CD8-positive, alpha-beta T cell (primary cell): ENCODE measurements at places on chromosomes 2 and 18. TPM values are rescaled to one million over a fixed set of nuclear protein-coding genes. Genes with fewer than 3 reads are reported as not detected.

ICOS gene
- total RNA-seq: 50.4 TPM

CTLA4 gene
- 11.5 TPM for total RNA-seq

ARL5A gene
- total RNA-seq: 24.1 TPM

FN1 gene
- total RNA-seq: not detected

COL4A3 gene
- 0.47 TPM for total RNA-seq

FHOD3 gene
- not detected for total RNA-seq

RIT2 gene
- not detected for total RNA-seq

VWC2L gene
- not detected for total RNA-seq

APOB gene
- not detected for total RNA-seq

RAPGEF4 gene
- total RNA-seq: 1.4 TPM

WNT10A gene
- 6.6 TPM for total RNA-seq

TCF23 gene
- total RNA-seq: not detected
